AG04450 (cell line): ENCODE measurements at places on chromosomes 7 and 10. TPM values are rescaled to one million over a fixed set of nuclear protein-coding genes. Genes with fewer than 3 reads are reported as not detected.

- no peak for DNase-seq
Measured at GRCh38 chr10:49080071-49080470, 35.3 kb downstream of the VSTM4 start.

DNA sequence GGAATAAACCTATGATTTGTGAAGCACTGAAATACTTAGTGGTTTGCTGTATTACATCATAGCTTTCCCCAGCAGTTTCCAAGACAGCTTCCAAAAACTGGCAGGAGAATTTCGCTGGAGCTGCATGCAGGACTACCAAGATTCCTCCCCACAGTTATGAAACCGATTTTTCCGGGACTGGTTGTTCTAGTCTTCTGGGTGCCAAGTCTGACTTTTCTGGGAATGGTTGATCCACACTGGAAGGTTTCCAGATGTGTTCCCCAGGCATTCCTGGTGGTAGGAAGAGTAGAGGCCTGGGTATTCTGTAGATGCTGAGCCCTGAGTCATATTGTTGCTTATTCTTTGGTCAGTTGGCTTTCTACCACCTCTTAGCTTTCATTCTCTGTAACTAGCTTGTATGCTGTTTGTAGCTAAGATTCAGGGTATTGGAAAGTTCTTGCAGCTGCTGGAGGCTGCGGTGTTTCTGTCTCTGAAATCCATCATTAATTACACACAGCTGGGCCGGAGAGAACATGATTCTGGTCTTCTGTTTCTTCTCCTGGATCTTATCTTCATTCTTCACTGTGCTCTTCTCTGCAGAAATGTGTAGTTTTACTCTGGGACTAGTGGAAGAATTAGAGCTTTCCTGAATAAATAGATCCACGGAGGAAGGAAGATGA, 6.3 kb downstream of the ABCC2 start:
- DNase-seq, result no peak

DNA sequence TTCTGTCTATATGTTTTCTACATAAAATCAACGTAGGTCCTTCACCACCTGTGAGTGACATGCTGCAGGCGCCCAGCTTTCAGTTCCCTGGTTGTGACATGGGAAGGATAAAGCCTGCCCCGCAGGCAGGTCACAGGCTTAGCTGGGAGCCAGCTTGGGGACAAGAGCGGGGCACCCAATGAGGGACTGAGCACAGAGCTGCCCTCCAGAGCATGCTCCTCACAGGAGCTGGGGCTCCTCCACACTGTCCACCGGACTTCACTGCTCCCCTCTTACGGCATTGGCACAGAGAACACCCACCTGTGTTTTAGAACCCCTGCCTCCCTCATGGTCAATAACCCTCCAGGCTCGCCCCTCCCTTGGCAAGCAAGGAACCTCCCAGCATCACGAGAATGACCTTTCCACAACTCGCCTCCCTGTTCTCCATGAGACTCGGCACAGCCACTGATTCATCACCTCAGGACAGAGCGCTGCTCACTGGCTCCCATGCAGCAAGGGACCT, 187.1 kb downstream of the TNS3 start:
- DNase-seq, result no peak

GRCh38 chr7:41874201-41874785, 171.4 kb upstream of the INHBA start:
- no peak for DNase-seq

DNA sequence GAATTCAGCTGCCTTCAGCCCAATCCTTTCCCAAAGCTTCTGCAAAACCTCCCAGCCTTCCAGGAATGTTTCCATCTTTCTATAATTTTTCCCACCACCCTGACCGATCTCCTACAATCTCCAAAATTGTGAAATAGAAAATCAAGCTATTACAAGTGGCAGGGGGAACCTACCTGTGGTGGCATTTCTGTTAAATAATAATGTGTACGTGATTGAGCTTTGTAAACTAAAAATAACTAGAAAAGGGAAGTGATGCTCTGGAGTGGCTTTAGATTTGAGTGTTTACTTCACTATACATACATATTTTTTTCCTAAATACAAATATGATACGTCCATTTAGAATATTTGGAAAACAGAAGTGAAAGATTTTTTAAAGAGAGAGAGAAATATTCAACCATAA, 593.6 kb downstream of the GRM8 start:
- no peak for DNase-seq

- no peak for DNase-seq
Measured at GRCh38 chr7:112422842-112423496, 27.3 kb upstream of the IFRD1 start.

DNA sequence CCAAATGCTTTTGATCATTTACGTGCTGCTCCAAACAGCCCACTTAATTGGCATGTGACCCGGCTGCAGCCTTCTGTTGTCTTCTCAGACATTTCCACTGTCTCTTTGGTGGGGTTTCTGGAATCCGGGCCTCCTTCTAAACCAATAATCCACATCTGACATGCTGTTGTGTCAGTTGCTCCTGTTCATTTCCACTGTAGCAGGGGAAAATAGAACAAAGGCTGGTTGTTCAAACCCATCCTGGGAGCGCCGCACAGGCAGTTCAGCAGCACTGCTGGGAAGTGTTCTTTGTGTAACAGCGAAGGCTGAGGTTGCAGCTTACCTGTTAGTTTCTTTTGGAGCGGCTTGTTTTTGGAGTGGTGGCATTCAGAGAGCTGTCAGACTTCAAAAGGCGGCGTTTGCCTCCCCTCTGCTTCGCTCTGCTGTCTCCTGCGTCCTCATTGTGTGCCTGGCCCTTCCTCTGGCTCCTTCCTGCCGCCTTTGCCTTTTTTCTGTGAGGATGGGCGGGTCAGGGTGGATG, 149.4 kb downstream of the SNX10 start:
- DNase-seq, result no peak

DNA sequence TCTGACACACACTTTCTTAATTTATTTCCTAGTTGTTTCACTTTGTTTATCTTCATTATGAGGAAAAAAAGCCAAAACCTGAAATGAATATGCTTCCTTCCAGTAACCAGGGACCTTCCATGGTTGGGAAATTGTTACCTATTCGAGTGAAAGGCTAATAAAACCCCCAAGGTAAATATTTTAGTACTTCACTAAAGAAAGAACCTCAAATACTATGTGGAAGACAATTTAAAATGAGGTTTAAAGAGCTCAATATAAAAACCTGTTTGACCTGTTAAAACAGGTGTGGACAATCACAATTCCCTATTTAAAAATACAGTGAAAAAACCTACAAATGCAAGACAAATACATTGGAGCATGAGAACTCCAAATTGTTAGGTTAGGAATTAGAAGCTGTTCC, 192.6 kb downstream of the CFTR start:
- DNase-seq, result no peak

GRCh38 chr7:55087521-55087961, 68.7 kb downstream of the EGFR start:
- DNase-seq, result no peak

DNA sequence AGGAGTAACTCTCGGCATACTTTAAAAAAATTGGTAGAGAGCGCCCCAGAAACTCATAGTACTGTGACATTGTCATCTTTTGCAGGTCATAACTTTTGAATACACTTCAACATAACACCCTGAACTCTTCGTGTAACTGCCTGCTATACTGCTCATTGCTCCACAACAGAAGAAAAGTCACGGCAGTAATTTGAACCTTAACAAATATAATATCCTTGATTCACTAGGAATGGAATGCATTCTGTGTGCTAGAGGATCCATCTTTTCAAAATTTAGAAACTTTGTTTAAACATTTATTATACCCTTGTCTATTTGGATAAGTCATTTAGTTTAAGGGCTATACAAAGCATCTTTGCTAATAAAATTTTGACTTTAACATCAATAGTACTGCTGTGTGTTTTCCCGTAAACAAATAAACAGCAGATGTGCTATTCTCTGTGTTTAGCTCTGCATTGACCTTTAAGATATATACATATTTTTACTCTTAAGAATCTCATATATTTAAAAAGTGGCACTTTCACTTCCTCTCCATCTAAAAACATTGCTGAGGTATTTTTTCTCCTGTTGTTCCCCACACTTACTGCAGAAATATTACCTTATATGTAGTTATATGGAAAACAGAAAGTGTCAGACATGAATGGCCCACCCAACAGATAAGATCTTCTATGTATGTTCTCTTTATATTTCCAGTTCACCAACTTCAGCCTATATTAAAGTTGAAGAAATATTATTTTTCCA, 217.6 kb upstream of the TMEM229A start:
- DNase-seq, result no peak

- no peak for DNase-seq
Measured at GRCh38 chr10:104034401-104035193, 51.1 kb downstream of the COL17A1 start.

The SEMA3C gene
- polyA plus RNA-seq, result 35.9 and 39.9 TPM in 2 replicates

The RADIL gene
- 0.07 and 0.31 TPM in 2 replicates for polyA plus RNA-seq

The RAMP3 gene
- not detected in 2 replicates for polyA plus RNA-seq

The HGF gene
- polyA plus RNA-seq, result 105 and 129 TPM in 2 replicates

The IRF5 gene
- 0.04 and 0.06 TPM in 2 replicates for polyA plus RNA-seq

The TCERG1L gene
- not detected in 2 replicates for polyA plus RNA-seq
